Type B pancreatic cell (in vitro differentiated cells): ENCODE measurements at places on chromosomes 16 and 17. TPM values are rescaled to one million over a fixed set of nuclear protein-coding genes. Genes with fewer than 3 reads are reported as not detected.

Gene PRDM7
- total RNA-seq: not detected in 2 replicates

Gene NHLRC4
- total RNA-seq: 0.52 and 1.4 TPM in 2 replicates

Gene OR1F1
- 0.34 TPM in 1 of 2 replicates, not detected in the other for total RNA-seq

Gene PRSS53
- total RNA-seq: 3.5 and 5.1 TPM in 2 replicates

DNA sequence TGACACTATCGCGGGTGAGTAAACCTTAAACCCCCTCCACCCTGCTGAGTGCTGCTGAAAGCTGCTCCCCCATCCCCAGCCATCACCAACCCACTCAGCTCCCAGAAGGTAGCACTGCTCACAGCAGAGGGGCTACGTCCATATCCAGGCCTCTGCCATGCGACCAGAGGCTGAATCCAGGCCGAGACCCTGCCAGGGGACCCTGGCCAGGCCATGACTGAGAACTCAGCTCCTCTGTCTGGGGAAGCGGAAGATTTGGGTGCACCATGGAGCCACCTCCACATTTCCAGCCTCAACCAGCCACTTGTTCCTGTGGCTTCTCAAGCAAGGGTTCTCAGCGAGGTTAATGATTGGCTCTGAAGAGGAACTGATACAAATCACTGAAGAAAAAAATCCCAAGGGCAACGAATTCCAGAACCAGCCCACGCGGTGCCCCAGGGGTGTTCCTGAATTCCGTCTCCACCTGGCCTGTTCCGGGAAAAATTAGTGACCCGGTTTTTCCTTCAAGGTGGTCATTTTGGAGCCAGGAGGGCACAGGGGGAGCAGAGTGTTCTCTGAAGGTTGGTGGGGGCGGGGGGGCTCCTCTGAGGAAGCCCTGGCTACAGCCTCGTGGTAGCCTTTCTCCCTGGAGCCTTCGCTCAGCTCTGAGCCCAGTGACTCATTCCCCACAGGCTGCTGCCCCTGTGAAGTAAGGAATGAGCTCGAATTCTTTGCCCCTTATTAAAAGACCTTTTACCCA, 9.3 kb upstream of the SLC16A5 start:
- no peak overlapping the region for H3K4me3 ChIP-seq
- no peaks in the 10 kb centered on the region for H3K27me3 ChIP-seq
- no peaks in the 10 kb centered on the region for H3K36me3 ChIP-seq
- peaks cover 10% of the 10 kb centered on the region for H3K4me1 ChIP-seq
- DNase-seq: no peak

DNA sequence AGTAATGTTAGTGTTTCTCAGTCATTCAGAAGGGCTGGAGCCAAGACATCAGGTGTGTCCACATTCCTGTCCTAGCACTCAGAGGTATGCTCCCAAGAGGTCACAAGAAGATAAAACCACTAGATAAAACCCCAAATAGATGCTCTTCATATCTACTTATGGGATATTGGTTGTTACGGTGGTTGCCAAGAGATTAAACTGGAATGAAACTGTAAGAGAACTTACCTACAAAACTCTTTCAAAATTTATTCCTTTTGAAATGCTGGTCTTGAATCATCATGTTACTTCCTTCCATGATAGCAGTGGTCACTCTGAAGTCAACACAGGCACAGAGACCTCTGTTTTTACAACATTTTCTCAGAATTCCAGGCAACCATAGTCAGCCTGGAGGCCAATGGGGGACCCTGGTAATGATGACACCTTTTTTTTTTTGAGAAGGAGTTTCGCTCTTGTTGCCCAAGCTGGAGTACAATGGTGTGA, 122.4 kb upstream of the WSCD1 start:
- peaks cover 9% of the 10 kb centered on the region for H3K4me1 ChIP-seq
- peaks cover 50% of the 10 kb centered on the region for H3K27me3 ChIP-seq
- DNase-seq: no peak
- H3K27ac ChIP-seq: no peak overlapping the region
- H3K4me3 ChIP-seq: no peak overlapping the region

- H3K4me3 ChIP-seq: no peak overlapping the region
- H3K36me3 ChIP-seq: no peaks in the 10 kb centered on the region
- DNase-seq: no peak
- no peaks in the 10 kb centered on the region for H3K4me1 ChIP-seq
Observed at GRCh38 chr17:33055171-33055611, 63.5 kb downstream of the SPACA3 start.

- peaks cover 4% of the 10 kb centered on the region for H3K4me1 ChIP-seq
- no peaks in the 10 kb centered on the region for H3K27me3 ChIP-seq
- no peak overlapping the region for H3K4me3 ChIP-seq
- no peak overlapping the region for H3K27ac ChIP-seq
- H3K36me3 ChIP-seq: no peaks in the 10 kb centered on the region
- DNase-seq: no peak
Observed at GRCh38 chr17:70102531-70102930, 27.5 kb downstream of the KCNJ16 start.

DNA sequence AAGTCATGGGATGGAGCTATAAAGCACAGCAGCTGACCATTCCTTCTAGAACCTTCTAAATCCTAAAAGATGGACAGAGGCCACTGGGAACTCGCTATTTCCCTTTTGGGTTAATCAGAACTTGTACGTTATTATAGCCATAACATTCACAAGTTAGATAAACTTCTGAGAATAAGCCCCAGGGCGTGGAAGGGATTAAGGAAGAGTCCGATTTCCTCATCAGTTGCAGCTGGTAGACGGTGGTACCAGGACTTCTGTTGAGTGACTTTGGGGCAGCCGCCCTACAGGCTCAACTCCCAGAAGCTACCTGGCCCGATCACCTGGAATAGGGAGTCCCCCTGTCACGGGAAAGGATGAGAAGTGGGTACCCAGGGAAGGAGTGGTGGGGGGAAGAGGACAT, 370.1 kb upstream of the ZFHX3 start:
- DNase-seq: no peak
- H3K4me1 ChIP-seq: no peaks in the 10 kb centered on the region
- H3K27me3 ChIP-seq: peaks cover 3% of the 10 kb centered on the region
- no peak overlapping the region for H3K4me3 ChIP-seq
- H3K36me3 ChIP-seq: no peaks in the 10 kb centered on the region

GRCh38 chr17:29158488-29159275, 21.5 kb downstream of the MYO18A start:
- H3K4me3 ChIP-seq: no peak overlapping the region
- no peak for DNase-seq
- H3K27me3 ChIP-seq: no peaks in the 10 kb centered on the region
- no peaks in the 10 kb centered on the region for H3K36me3 ChIP-seq
- H3K4me1 ChIP-seq: peaks cover 60% of the 10 kb centered on the region

DNA sequence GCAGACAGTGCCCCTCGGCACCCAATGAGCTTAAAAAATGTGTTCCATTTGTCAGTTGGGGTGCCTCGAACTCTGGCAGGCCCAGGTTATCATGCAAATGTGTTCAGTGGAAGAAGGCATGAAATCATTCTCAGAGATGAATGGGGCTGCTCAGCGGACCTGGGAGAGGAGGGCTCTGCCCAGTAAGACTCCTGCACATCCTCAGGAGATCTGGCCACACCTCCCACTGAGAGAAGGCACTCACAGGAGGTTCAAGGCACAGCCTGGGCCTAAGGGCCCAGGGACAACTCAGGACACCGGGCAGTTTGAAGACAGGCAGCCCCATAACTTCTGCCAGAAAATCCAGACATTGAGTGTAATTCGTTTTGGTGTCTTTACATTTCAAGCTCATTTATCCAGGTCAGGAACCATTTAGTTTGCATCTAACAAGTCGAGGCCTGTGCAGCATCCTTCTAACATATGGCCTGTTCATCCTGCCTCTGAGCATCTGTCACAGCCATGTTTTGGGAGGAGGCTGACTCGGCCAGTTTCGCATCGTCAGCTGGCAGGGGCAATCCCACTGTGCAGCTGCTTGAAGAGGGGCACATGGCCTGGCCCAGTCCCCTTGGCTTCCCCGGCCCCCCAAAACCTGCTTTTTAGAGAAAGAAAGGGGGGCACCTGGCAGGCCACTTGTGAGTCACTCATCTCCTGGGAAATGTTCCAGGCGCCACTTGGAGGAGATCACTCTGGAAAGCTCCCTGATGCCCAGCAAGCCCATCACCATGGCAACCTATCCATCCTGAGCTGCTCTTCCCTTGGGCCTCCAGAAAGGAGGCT, 31.2 kb upstream of the BCAR1 start:
- no peak overlapping the region for H3K4me3 ChIP-seq
- no peak overlapping the region for H3K27ac ChIP-seq
- H3K27me3 ChIP-seq: no peaks in the 10 kb centered on the region
- H3K36me3 ChIP-seq: peaks cover 14% of the 10 kb centered on the region
- peaks cover 14% of the 10 kb centered on the region for H3K4me1 ChIP-seq
- DNase-seq: no peak

- DNase-seq: no peak
- no peaks in the 10 kb centered on the region for H3K27me3 ChIP-seq
- H3K36me3 ChIP-seq: no peaks in the 10 kb centered on the region
- H3K4me1 ChIP-seq: no peaks in the 10 kb centered on the region
- H3K4me3 ChIP-seq: no peak overlapping the region
Observed at GRCh38 chr16:23317266-23317661, 15.2 kb downstream of the SCNN1B start.

Gene TMC7
- total RNA-seq: 1.4 and 2.6 TPM in 2 replicates

Gene NOXO1
- 0.63 and 2.0 TPM in 2 replicates for total RNA-seq

DNA sequence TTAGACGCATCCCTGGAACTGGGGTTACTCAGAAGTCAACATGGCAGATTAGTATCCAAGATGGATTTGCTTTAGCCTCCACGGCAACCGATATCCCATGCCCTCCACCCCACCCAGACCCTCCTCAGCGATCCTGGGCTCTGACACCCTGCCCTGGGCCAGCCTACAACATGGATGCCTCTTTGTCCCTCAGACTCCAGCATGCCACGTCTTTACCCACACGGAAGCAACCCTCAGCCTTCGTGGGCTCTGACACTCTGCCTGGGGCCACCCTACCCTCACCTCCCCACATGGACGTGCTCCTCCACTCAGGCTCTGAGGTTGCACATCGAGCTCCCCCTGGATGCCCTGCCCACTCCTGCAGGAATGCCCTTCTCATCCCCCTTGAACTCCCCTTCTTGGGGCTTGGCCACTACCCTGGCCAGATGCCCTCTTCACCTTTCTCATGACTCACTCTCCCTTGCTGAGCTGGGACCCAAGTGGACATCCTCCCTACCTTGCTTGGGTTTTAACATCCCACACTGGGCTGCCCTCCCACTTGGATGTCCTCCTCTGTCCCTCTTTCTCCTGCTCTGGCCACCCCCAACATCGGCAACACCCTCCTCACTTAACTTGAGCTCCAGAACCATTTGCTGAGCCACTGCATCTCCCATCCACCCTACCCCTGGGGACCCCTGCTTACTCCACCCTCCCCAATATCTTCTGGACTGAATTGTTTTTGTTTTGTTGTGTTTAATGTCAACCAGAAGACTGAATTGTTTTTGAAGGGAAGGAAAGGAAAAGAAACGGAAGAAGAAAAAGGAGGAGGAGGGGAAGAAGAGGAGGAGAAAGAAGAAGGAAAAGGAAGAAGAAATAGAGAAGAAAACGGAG, 18.3 kb upstream of the TMEM92 start:
- no peaks in the 10 kb centered on the region for H3K36me3 ChIP-seq
- H3K27ac ChIP-seq: no peak overlapping the region
- H3K4me3 ChIP-seq: no peak overlapping the region
- H3K4me1 ChIP-seq: peaks cover 16% of the 10 kb centered on the region
- DNase-seq: no peak

DNA sequence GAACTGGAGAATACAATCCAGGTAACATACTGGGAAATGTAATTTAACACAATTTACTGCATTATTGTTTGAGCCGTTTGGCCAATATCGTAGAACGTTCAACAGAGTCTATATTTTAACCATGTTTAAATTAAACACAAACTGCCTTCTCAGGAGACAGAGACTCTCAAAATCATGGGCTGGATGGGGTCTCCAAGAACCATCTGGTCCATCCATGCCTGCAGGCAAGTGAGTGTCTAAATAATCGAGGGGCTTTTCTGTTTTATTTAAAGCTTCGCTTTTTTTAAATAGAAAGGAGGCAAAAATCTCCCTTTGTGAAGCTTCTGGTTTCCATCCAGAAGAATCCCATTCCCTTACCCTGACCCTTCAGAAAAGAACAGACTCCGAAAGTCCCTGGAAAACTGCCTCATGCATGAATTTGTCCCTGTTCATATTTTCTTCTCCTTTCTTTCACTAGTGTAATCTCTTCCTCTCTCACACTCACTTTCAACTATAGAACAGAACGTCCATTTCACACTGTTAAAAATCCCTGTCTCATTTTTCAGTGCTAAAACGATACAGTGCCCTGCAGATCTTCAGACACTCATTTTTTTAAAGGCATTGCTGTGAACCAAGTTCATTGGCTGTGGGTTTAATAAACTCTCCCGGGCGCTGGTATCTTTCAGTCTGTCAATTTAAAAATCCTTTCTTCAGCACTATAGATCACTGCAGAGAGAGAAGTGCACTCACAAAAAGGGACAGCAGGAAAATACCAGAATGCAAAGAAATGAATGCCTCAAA, 111.4 kb upstream of the TOM1L1 start:
- H3K27me3 ChIP-seq: peaks cover 5% of the 10 kb centered on the region
- no peaks in the 10 kb centered on the region for H3K36me3 ChIP-seq
- no peak overlapping the region for H3K4me3 ChIP-seq
- peaks cover 4% of the 10 kb centered on the region for H3K4me1 ChIP-seq
- no peak overlapping the region for H3K27ac ChIP-seq
- DNase-seq: no peak

GRCh38 chr17:19460700-19461099, 49.7 kb downstream of the RNF112 start:
- H3K27me3 ChIP-seq: peaks cover 2% of the 10 kb centered on the region
- H3K4me3 ChIP-seq: no peak overlapping the region
- no peak for DNase-seq
- no peak overlapping the region for H3K27ac ChIP-seq
- H3K4me1 ChIP-seq: peaks cover 17% of the 10 kb centered on the region

DNA sequence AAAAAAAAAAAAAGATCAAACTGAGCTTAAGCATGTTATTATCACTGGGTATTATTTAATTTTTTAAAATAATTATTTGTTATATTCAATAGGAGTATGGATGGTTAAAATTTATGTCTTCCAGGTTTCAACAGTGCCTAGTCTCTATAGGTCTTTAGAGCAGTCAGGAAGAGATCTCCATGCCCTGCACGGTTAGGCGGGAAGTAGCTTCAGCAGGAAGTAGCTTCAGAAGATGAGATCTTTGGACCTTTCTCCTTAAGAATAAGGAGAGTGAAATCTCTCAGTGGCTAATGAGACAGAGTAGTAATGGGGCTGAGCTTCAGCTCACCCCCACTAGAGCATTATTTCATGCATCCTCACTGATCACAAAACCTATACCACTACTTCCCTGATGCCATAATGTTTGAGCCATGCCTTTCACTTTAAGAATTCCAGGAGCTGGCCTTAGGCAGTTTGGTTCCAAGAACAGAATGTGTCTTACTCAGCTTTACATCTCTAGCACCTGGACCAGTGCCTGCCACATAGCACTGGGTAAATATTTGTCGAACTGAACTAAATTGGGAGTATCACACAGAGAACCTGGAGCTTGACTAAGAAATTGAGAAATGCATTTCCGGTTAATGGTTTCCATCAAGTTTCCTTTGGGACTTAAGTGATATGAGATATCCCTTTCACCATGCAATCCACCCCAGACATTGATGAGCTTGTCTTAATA, 43.5 kb downstream of the SCPEP1 start:
- H3K27ac ChIP-seq: no peak overlapping the region
- H3K4me3 ChIP-seq: no peak overlapping the region
- no peaks in the 10 kb centered on the region for H3K27me3 ChIP-seq
- H3K36me3 ChIP-seq: no peaks in the 10 kb centered on the region
